ENCODE measurements at places on chromosomes 16 and 17. TPM values are rescaled to one million over a fixed set of nuclear protein-coding genes. Genes with fewer than 3 reads are reported as not detected.

- no peak for DNase-seq
Measured at GRCh38 chr17:61444831-61445230, 7.4 kb upstream of the TBX4 start.

TLCD2 gene
- 10.0 TPM for total RNA-seq

SULT1A4 gene
- total RNA-seq, result 8.2 TPM

HSD3B7 gene
- 31.3 TPM for total RNA-seq

DNA sequence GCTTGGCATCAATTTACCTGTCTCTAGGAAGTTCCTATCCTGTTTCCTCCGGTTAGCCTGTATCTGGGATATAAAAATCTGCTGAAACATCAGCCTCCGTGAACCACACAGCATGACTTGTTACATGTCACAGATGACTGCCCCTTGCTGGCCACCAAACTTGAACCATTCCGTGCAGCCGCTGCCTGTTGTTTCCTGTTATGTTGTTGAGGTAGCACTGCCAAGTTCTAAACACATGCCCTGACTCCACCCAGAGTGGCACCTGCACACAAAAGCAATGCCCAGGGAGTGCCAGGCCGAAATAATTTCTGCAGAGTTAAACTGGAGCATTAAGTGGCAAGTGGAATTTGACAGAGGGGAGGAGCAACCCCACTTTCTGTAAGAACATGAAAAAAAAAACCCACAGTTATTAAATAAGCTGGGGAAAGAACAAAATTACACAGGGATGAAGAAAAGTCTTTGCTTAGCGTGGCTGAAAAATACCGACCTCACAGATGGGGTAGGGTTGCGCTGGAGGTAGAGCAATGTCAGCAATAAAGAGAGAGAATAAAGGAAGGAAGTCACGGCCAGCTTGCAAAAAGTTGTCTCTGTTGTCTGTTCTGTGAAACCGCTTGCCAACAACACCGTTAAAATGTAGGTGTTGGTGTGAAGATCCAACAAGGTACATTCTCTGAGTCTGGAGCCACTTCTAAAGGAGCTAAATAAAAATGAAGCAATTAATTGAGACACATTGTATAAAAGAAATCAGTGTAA lies 174.6 kb upstream of the CDH13 start:
- no peak for DNase-seq

SNAI3 gene
- 0.71 TPM for total RNA-seq

AOC2 gene
- total RNA-seq, result 1.8 TPM

- no peak for DNase-seq
Measured at GRCh38 chr17:76159157-76159556, 18.1 kb upstream of the FOXJ1 start.

GRCh38 chr16:30526137-30526822 lies at the start of gene ZNF768:
ZNF768 (minus strand) TSS chr16:30526566; CDS start chr16:30526413, 153 bp downstream.
- DNase-seq, result peak; percentile 64

GRCh38 chr16:48203974-48204824 lies 39.9 kb upstream of the LONP2 start:
- no peak for DNase-seq

- peak; percentile 84 for DNase-seq
Measured at GRCh38 chr16:14071576-14072271, 605 bp downstream of the MRTFB start.

CLEC19A gene
- not detected for total RNA-seq

ADCY9 gene
- total RNA-seq, result 30.6 TPM

- DNase-seq, result no peak
Measured at GRCh38 chr17:73686961-73687360, 42.7 kb upstream of the SDK2 start.

DNA sequence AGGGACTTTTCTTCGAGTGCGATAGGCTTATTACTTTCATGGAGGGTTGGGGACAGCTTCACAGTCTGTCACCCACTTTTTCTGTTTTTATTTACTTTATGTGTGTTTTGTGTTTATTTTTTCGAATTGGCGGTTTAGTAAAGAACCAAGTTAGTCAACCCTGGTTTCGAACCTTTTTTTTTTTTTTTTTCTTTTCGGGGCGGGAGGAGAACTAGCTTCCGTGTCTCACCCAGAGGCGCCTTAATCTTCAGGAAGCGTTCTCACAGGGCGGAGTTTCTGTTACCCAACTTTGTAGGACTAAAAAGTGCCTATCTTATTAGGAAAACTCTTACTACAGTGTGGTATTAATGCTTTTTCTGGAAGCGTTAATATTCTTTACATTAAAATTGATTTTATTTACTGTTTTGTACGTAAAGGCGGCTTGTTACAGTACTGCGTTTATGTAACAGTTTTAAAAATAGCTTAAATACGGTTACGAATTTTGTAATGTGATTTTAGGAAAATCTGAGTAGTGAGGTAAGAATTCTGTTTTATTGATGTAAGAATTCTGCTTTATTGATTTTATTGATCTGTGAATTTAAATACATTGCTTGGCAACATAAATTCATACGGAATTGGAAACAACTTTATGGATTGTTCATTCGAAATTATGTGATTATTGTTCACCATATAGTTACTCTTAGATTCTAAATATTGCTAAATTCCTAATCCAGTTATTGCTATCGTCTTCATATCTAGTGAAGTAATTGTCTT lies 885 bp downstream of the ZNF207 start:
- no peak for DNase-seq

DNA sequence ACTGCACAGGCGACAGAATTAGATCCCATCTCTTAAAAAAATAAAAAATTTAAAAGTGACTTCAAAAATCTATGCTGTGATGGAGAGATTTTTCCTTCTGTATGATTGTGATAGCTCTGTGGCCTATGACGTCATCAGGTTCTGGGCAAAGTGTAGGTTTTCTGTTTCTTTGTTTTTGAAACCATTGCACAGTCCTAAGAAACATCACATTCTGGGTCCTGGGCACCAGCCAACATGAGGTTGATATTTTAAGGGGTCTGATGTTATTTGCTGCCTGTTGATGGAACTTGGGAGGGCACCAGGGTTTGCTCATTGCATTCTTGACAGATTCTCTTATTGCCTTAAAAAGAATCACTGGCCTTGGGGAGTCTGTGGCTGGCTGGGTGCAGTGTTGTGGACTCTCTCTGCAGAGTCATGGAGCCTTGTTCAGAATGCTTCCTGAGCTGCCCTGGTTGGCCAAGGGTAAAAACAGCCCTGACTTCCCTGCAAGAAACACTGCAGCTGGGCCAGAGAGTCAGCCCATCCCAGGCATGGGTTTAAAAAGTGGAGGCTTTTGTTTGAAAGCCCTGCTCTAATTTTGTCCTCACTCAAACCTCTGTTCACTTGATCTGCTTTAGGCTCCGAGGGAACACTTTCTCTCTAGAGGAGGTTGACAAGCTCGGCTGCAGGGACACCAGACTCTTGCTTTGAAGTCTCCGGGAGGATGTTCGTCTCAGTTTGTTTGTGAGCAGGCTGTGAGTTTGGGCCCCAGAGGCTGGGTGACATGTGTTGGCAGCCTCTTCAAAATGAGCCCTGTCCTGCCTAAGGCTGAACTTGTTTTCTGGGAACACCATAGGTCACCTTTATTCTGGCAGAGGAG lies 10.5 kb upstream of the CYLD start:
- DNase-seq, result no peak

DNA sequence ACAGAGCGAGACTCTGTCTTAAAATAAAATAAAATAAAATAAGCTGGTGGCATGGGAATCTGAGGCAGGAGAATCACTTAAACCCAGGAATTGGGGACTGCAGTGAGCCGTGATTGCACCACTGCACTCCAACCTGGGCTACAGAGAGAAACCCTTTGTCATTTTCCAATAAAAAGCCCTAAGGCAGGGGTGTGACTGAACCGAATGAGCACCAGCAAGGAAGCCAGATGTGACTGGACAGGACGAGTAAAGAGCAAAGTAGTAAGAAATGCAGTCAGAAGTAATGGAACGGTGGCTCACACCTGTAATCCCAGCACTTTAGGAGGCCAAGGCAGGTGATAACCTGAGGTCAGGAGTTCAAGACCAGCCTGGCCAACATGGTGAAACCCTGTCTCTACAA lies 3.8 kb upstream of the RPL23 start:
- DNase-seq, result no peak

DNA sequence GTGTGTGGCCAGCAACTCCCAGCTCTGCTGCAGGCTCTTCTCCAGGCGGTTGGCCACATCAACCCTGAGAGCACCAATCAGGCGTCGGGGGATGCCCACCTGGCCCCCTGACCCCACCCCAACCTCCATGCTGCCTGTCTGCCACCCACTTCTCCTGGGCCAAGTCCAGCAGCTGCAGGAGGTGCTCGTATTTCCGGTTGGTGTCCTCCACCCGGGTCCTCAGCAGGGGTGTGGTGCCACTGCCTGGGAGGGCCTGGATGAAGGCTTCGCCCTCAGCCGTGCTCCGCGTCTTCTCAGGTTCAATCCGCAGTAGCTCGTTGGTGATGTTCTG lies 44.6 kb downstream of the UBN1 start:
- DNase-seq, result no peak

DNA sequence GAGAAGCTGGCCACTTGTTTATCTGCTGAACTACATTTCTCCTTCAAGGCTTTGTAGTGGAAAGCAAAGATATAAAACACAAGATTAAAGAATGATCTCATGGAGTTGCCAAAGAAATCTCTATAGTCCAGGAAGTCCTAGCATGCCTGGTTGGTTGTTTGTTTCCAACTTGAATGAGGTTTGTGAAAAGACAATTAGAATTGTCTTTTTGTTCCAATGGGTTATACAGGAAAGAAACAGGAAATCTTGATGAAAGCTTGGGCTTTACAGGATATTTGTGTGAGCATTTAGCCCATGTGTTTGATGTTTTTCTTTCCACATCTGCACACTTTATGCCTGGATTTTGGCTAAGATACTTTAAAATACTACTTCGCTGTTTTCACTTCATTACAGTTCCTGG lies 273.4 kb downstream of the CEP112 start:
- DNase-seq, result no peak

GRCh38 chr17:63222655-63223054 lies 223.5 kb downstream of the CYB561 start:
- DNase-seq, result no peak

DNA sequence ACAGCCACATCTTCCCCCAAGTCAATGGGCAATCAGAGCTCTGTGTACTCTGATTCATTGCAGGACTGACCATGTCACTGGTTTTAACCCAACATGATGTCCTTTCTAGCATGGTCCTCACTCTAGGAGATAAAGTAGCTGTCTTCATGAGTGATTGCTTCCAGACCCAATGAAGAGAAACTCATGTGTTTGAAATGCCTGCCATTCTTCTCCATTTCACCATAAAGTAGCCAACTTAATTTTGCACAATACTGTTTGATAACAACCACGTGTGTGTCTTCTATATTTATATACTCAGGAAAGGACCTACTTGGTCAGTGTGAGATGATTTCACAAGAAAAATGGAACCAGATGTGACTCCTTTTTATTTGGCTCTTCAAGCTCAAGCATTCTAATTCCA lies 172.5 kb downstream of the AXIN2 start:
- no peak for DNase-seq

DNA sequence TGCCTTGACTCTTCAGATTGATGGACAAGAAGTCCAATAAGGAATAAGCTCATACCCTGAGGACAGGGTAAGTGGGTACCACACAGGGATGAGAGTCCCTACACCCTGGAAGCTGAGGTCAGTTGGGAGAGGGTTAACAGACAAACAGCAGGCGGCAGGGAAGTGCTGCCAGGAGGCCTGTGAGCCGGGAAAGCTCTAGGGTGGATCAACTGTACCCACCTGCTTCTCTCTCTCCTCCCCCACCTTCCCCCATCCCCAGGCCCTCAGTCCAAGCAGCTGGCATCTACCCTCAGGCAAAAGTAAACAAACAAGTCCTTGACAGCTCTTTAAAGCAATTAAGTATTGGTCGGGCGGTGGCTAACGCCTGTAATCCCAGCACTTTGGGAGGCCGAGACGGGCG lies 20.7 kb upstream of the MYLK3 start:
- no peak for DNase-seq

SLFN12 gene
- 20.8 TPM for total RNA-seq

- no peak for DNase-seq
Measured at GRCh38 chr16:1579214-1579613, 32.7 kb downstream of the IFT140 start.

KCNJ18 gene
- not detected for total RNA-seq

- no peak for DNase-seq
Measured at GRCh38 chr16:25493136-25493811, 198.5 kb upstream of the HS3ST4 start.

DNA sequence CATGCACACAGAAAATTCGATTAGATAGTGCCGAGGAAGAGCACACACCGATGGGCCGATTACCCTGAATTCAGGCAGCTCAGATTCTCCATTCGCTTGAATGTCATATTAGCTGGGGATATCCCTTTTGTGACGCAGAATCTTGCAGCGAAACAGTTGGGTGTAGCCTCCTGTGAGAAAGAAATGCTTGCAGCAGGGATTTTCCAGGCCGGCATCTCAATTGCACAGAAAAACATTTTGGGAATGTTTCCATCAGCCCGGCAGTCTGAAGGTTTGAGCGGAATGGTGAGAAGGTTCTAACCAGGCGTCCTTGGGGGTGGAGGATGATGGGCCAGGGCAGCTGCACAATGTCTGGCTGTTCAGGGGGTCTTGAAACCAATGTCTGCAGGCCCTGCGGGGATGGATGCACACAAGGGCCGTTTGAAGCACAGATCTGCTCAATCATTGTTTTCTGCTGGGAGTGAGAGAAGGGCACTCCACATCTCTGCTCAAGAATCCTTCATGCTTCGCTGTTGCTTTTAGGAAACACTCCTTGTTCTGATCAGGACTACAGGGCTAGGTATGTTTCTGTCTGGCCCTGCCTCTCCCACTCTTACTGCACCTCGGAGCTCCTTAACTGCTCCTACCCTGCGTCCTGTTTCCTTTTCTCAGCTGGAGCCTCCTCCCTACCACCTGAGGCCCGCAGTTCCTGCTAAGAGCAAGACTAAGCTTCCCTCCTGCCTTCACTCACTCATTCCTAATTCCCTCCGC lies 94.6 kb downstream of the CMIP start:
- DNase-seq, result peak; percentile 36

GRCh38 chr17:51954232-51954765 lies 204.2 kb downstream of the CA10 start:
- DNase-seq, result no peak

GRCh38 chr17:9217151-9218056 lies 196.1 kb downstream of the NTN1 start:
- DNase-seq, result no peak

- DNase-seq, result no peak
Measured at GRCh38 chr17:80527016-80527645, 17.5 kb upstream of the RPTOR start.

- no peak for DNase-seq
Measured at GRCh38 chr17:17298108-17298507, 5.1 kb upstream of the NT5M start.

GRCh38 chr17:65228734-65229620 lies 91.8 kb downstream of the RGS9 start:
- no peak for DNase-seq

DNA sequence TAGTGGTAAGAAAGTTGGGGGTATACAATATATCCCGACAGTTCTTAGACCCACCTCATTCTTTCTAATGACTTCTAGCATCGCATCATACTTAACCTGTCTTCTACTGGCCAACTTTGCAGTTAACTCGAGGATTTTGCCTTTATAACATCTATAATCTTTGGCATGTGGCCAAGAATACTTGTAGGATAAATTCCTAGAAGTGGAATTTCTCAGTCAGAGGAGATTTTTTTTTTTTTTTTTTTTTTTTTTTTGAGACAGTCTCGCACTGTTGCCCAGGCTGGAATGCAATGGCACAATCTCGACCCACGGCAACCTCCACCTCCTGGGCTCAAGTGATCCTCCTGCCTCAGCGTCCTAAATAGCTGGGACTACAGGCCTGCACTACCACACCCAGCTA lies 253.5 kb downstream of the MRTFB start:
- no peak for DNase-seq

GRCh38 chr17:48024149-48025039 lies 13.2 kb downstream of the COPZ2 start:
- peak; percentile 84 for DNase-seq

- DNase-seq, result no peak
Measured at GRCh38 chr17:75525806-75526554, 483 bp downstream of the LLGL2 start.
